HEK293T (cell line): ENCODE measurements at places on chromosomes 12 and 14.

GRCh38 chr12:58870595-58870994 is 49.7 kb downstream of the LRIG3 start:
- no peak for DNase-seq

DNA sequence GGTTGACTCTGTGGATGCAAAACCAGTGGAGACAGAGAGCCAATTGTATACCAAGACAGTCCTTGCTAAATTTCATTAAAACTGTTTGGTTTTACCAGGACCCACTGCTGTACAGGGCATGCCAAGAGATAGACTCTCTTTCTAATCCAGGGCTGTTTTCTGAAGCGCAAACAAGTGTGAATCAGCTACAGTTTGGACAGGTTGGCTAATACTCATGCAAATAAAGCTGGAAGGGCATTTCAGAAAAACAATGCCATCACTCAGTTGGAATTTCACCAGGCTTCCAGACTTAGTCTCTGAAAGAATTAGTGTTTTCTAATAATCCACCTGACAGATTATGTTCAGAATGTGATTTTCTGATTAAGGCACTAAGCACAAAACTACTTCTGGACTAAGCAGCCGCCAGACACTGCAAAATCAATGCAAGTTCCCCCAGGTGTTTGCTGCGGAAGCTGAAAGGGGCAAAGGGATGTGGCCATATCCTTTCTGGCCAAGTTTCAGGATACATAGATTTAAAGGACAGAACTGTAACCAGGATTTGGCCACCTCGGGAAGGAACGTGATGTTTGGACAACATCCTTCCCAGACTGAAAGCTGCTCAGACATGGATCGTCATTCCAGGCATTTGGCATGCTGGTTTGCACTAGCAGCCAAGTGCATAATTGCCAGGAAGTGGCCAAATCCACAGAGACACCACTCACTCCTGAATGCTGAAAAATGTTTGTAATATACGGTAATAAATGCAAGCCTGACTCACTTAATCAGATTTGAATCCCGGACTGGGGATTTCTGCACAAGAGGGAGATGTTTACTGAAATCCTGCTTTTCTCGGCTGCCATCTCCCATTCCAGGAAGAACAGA is 32.0 kb upstream of the CDKN3 start:
- no peak for DNase-seq

GRCh38 chr12:108234158-108234557 is 105.0 kb downstream of the CMKLR1 start:
- no peak for DNase-seq

- no peak for DNase-seq
Measured at GRCh38 chr12:126204326-126204725, 1139.1 kb downstream of the AACS start.

- peak; percentile 36 for DNase-seq
Measured at GRCh38 chr14:67413806-67414769, 2.1 kb upstream of the PLEK2 start.

DNA sequence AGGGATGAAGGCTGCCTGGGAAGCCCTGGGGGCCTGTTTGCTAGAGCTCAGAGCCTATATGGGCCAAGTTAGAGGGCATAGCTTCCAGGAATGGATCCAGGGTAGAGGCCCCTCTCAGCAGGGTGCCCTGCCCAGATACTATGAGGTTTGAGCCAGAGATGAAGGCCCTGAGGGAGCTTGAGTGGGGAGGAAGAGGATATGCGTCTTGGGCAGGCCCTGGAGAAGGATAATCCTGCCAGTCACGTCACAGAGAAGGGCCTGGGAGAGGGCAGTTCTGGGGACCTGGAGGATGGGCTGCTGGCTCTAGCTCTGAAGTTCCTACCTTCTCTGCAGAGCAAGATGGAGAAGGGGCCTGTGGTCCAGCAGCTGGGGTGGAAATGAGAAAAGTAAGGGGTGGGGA is 5.9 kb upstream of the CACNB3 start:
- DNase-seq: no peak

DNA sequence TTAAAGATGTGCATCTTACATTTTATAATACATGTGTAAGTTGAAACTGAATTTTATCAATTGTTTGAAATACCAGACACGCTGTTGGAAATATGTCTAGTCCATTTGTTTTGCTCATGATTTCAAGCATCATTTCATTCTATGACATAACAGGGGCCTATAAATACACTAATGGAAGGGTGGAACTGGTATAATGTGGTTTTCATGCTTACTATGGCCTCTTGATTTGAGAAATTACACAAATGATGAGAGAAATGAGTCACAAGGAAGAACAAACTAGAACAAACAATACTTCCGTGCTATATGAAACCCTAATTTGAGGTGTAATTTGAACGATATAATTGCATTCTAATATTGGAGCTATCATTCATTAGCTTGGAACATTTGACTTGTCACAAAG is 663.4 kb downstream of the SLC16A7 start:
- DNase-seq: no peak

- DNase-seq: no peak
Measured at GRCh38 chr14:72607386-72608130, 286.3 kb downstream of the DPF3 start.

DNA sequence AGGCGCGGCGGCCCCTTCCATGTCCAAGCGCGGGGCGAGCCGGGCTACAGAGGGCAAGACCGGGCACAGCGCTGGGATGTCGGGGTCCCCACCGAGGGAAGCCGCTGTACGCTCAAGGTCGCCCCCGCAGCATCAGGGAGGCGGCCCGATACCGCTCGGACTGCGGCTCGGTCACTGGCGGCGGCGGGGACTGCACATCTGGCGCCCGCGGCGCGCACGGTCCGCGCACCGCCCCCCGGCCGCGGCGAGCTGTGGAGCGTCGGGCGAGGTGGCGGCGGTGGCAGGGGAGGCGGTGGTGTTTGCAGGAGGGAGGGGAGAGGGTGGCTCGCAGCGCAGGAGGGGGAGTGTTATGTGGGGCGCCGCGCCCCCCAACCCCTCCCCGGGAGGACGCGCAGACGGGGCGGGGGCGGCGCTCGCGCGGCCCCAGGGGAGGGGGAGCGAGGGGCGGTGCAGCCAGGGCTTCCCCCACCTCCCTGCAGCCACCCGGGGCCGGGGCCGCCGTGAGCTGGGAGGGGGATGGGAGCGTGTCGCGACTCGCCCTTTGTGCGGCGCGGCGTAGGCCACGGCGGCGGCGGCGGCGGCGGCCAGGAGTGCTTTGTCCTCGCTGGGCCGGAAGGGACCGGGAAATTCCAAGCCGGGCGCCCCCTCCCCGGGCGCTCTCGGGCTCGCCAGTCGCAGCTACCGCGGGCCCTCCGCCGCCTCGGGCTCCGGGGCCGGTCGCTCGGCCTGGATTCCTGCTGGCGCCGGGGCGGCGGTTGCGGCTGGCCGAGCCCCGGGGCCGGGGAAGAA is at the start of gene NUAK1:
NUAK1 (minus strand) TSS at position 322 of the 789 bp plus-strand sequence; CDS start at position 21, 301 bp downstream.
- DNase-seq: peak; percentile 61

DNA sequence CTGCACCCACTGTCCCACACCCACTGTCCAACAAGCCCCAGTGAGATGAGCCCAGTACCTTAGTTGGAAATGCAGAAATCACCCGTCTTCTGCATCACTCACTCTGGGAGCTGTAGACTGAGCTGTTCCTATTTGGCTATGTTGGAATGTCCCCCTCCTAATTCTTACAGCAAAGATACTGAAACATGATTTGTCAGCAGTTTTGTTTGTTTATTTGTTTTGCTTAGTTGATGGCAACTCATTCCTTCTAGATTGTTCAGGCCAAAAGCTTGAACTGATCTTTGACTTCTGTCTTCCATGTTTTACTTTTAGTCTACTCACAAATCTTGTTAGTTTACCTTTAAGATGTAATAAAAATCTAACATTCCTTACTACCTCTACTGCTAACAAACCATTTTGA is 233.6 kb upstream of the MIS18BP1 start:
- DNase-seq: no peak

- no peak for DNase-seq
Measured at GRCh38 chr14:30638926-30639325, 16.8 kb downstream of the SCFD1 start.

GRCh38 chr12:102059343-102059742 is 2.4 kb downstream of the WASHC3 start:
- DNase-seq: no peak

DNA sequence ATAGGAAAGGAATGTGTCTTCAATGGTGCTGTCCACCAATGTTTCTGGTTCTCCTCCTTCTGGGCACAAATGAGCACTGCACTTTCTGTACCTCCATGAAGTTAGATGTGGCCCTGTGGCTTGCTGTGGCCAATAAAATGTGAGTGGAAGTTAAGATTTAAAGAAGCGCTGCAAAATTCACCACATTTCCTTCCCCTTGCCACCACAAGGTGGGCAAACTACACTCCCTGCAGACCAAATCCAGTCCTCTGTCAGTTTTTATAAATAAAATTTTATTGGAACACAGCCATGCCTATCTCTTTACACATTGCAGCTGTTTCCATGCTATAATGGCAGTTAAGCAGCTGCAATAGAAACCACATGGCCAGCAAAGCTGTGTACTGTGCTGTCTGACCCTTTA is 141.4 kb upstream of the TMPO start:
- DNase-seq: peak; percentile 15

DNA sequence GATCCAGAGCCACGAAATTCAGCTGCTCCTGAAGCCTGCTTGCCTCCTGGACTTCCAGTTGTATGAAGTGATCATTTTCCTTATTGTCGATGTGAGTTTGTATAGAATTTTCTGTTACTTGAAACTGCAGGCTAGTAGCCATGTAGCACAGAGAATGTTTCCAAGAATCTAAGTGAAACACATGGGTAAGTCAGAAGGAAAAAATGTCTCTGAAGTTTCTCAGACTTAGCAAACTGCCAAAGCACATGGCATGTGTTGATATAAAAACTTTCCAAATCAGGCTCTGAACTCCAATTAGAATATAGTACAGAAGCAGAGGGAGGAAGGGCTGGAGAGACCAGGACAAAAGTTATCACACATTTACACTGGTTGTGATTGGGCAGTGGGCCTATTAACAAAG is 9.8 kb upstream of the PCNX1 start:
- no peak for DNase-seq

DNA sequence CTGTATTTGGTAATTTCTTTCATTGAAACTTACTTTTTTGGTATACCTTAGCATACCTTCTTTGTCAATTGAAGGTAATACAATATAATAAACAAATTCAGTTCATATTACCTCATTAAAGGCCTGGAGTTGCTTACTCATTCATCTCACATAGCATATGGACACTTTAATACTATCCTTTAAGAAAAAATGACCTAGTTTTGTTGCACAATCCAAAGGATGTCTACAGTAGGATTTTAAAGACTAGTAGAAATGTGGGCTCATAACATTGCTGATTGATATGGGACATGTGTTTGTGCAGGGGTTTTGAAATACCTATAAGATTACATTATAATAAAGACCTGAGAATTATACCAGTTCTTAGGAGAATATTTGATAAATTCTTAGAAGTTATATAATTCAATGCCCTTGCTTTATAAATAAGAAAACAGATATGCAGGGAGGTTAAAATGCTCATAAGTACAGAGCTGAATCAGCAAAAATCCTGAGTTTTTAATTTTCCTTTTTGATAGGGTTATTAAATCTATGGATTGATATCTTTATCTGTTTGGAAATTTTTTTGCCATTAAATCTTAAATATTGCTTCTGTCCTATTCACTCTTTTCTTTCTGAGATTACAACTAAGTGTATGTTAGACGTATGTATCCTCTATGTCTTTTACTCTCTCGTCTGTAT is 352.1 kb downstream of the ATP23 start:
- no peak for DNase-seq

GRCh38 chr12:130423991-130424857 is 86.5 kb downstream of the PIWIL1 start:
- no peak for DNase-seq

GRCh38 chr14:94979891-94980290 is 177.4 kb downstream of the DICER1 start:
- DNase-seq: no peak

- DNase-seq: no peak
Measured at GRCh38 chr12:26666286-26666685, 166.7 kb downstream of the ITPR2 start.

- peak; percentile 55 for DNase-seq
Measured at GRCh38 chr12:104653730-104654664, 197.2 kb downstream of the CHST11 start.

DNA sequence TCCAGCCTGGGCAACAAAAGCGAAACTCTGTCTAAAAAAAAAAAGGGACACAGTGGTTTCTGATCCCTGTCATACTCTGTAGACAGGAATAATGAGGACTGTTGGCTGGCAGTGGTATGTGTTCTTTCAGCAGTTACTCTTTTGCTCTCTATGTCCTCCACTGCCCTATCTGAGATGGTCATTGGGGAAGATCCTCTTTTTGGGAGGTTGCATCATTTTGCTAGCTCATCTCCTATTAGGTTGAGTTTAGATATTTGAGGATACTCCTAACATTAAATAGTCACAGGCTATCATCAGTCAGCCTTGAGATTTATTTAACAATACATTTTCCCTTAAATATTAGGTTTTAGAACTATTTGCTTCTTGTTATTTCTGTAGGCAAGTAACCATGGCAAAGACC is 5.9 kb upstream of the CCDC91 start:
- no peak for DNase-seq

- DNase-seq: no peak
Measured at GRCh38 chr14:58718226-58719205, 80.8 kb downstream of the DACT1 start.

- no peak for DNase-seq
Measured at GRCh38 chr12:47048541-47048940, 30.9 kb upstream of the PCED1B start.

DNA sequence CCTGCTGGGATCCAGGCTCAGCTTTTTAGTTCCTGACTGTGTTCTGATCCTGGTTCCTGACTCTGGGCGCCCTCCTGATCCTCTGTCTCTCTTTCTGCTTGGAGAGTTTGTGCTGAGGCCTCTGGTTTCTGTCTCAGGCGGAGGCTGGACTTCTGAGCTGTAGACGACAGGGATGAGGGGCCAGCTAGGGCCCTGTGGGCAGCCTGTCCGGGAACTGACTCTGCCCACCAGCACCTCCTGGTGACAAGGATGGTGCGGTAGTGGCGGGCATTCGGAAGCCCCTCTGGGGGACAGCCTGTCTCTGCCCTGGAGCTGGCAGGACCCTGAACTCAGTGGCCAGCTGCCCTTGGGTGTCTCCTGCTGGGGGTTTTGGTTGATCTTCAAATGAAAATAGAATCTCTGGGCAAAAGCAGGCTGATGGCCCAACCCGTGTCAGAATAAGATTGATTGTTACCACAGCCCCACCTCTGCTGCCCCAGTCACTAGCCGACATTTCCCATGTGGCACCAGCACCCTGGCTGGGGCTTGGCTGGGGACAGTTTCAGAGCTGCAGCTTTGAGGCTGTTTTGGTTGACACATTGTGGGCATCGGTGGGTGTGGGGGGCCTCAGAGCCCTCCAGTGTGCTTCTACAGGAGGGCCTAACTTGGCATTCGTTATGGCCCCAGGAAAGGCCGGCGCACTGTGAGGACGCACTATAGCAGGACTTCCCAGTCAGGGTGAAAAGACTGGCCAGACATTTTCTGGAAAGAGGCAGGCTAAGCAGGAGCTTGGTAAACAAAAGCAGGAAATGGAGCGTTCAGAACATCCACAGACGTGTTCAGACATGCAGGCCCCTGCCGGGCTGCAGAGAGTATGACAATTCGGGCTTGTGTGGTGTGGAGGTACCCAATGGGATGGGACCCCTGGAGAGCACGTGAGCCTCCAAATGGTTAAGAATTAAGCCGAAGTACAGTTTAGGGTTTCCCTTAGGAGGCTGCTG is 16.2 kb downstream of the KRT80 start:
- peak; percentile 36 for DNase-seq

GRCh38 chr12:16603260-16603915 is 2.6 kb downstream of the LMO3 start:
- DNase-seq: no peak
